ENCODE measurements at places on chromosomes 1 and 21.

GRCh38 chr1:192311281-192311680 lies 5.5 kb upstream of the RGS21 start:
- no peak for DNase-seq

DNA sequence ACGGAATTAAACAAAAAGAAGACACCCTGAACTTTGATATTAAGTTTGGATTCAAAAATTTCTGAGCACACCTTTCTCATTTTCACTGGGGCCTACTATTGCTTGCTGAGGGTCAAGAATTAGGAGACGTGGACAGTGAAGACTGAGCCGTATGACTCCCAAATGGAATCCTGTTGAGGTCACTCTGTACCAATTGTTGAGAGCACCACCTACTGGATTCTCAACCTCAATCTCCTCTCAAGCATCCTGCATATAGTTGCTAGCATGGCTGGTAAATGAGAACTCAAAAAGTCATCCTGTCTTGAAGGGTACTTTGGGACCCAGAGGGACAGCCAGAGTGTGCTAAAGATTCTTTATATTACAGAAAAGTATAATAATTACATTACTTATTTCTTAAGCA lies 20.2 kb upstream of the MTR start:
- DNase-seq: no peak

- no peak for DNase-seq
Observed at GRCh38 chr1:225881081-225881958, 860 bp downstream of the TMEM63A start.

DNA sequence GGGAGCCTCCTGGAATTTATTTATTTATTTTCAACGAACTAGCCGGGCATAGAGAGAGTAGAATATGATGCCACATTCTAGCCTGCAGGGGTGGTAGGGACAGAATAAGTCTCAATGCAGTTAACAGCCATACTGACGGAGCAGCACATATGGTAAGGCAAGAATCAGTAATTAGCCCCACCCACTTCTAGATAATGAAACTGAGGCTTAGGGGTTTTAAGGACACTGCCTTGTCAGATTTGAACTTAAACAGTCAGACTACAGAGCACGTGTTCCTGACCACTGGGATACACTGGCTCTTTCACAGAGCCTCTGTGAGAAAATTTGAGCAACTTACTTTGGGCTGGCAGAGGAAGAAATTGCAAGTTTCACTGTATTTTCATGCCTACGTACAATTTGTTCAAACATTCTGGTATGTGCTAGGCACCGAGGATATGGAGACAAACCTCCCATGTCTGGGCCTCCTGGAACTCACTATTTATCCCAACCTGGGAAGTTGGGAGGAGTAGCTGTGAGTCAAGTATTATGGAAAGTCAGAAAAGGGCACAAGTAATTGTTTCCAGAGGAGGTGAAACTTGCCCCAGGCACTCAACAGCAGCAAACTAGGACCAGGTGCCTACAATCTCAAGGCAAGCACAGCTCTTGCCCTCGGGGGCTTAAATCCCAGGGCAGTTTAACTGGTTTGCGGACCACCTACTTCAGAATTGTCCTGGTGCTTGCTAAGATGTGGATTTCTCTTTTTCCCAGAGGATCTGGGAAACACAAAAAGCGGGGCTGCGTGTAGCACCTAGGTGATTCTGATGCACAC lies 1.6 kb upstream of the CLIC4 start:
- no peak for DNase-seq

GRCh38 chr1:226223786-226224244 lies 351 bp downstream of the MIXL1 start:
- DNase-seq: no peak

GRCh38 chr21:14862794-14863720 lies 201.7 kb downstream of the NRIP1 start:
- DNase-seq: no peak

DNA sequence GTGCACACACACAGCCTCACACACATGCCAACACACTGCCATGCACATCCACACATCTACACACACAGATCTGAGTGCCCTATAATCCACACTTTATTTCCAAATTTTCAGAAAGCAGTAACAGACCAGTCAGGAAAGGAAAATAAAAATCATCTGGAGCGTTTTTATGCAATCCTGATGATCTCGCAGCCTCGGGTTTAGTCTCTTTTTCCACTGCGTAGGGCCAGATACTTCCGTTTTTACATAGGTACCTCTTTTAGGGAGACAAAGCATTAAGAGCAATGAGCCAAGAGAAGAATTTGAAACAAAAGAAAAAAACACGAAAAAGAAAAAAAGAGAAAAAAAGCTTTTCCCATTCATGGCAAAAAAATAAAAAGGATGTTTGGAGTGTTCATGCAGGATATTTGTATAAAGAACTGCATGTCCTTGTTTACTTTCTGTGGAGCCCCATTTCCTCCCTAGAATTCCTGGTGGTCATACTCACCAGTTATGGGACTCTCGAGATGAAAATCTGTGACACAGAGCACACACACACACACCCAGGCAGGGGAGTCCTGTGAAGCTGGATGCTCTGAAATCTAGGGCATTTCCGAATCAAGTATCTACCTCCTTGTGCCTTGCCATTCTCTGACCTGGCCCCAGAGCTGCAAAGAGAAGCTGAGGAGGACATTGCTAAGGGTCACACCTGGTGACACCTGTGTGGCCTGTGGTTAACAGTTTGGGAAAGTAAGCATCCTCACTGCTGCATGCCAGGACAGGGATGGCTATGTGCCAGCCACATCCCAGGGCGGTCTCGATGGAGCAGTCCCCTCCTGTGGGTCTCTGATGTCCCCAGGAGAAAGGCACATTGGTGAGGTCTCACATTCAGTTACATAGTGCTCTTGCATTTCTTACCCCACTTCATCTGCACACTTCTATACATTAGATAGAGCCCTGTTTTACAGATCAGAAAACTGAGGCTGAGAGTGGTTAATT lies 83.6 kb downstream of the RUNX1 start:
- no peak for DNase-seq

DNA sequence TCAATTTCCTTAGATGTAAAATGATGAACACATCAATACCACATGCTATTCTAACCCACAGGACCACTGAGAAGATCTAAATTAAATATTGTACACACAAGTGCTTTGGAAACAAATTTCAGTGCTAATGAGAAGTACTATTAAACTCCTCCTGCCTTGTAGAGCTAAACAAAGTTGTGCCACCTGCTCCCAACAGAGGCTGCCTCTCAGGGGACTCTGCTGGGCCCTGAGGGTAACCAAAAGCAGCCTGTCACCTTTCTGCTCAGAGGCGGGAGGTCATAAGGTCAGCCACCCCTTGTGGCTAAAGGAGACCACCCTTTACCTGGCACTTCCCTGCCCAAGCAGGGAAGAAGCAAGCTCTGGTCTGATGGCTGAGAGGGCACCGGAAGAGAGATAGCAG lies 6.3 kb downstream of the SLC9A1 start:
- no peak for DNase-seq

DNA sequence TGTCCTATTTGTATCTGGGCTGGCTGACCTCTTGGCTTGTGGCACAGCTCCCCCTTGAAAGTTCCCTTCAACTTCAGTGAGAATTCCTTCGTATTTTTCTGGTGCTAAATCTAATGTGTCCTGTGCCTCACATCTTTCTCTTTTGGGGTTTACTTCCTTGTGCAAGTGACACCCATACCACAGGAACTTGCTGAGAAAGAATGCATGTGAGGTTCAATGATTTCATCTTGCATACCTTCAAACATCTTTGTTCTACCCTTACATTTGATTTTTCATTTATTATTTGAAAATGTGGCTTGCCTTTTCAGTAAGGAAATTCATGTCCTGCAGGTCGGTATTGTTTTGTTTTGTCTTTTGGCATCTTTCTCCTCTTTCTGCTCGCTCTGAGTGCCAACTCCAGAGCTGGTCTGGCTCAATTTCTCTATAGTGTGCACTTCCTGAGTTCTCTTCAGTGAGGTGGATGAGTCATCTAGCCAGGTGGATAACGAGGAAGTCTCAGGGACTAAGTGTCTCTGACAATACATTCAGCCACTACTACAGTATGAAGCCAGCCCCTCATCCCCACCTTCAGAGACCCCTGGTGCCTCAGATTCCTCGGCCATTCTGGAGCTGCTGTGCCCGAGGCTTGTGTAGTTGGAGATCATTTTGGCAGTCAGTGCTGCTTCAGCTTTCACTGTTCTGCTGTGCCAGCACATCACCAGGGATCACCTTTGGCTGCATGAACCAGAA lies 59.5 kb downstream of the RIPK4 start:
- DNase-seq: no peak

GRCh38 chr1:87426463-87427249 lies 98.0 kb downstream of the LMO4 start:
- DNase-seq: no peak

DNA sequence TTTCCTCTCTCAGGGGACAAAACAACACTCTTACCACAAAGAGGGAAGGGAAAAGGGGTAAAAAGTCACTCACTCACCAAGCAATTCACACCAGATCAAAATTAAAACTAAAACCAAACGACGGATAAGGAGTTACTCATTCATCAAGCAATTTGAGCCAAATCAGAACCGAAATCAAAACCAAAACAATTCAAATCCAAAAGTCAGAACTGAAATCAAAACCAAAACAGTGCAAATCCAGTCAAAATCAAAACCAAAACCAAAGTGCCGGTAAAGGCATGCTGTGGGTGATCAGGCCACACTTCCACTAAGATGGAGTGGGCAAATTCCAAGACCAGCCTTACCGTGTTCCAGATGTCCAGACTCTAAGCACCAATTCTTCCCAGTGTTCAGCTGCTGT lies 717.9 kb downstream of the AMY1C start:
- DNase-seq: no peak

DNA sequence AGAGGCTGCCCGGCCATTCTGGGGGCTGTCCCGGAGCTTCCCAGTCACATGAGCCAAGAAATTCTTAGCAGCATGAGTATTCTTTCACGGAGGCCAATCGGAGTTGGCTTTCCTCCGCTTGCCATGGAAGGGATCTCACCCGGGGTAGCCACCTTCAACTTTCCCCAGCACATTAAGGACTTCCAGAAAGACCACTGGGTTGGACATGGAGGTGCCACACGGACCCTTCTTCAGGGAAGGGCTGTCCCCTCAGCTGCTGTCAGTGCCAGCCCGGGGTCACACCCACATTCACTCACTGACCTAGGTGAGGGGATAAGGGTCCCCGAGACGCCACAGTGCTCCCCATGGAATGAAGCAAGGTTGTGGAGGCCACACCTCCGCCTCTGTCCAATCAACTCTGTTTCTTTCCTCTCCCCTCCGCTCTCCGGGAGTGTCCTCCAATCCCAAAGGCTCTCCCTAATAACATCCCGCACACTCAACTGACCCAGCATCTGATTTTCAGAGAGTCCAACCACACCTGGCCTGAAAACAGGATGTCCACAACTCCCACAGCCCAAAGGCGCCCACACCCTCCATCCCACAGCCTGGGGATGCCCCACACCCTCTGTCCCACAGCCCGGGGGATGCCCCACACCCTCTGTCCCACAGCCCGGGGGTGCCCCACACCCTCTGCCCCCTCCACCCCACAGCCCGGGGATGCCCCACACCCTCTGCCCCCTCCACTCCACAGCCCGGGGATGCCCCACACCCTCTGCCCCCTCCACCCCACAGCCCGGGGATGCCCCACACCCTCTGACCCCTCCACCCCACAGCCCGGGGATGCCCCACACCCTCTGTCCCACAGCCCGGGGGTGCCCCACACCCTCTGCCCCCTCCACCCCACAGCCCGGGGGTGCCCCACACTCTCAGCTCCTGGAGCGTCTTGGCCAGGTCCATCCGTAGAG lies 19.4 kb downstream of the RSPH1 start:
- DNase-seq: no peak

GRCh38 chr1:67755160-67755559 lies 70.2 kb downstream of the GADD45A start:
- no peak for DNase-seq

DNA sequence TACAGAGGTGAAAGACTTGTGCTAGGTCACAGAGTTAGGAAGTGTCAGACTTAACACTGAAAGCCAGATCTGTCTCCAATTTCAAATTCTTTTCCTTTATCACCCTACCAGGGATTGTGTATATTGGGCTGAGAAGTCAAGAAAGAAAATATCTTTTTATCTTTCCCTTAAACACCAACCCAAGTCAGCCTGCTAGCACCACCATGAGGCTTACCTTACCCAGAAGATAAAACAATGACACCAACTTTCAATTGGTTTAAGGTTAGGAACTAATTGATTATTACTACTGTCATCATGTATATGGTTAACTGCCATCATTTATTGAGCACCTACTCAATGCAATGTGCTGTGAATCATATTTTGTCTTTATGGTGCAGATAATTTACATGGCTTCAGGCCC lies 178.9 kb upstream of the FOXD3 start:
- DNase-seq: no peak

- no peak for DNase-seq
Observed at GRCh38 chr1:81449786-81450185, 350.9 kb upstream of the ADGRL2 start.

DNA sequence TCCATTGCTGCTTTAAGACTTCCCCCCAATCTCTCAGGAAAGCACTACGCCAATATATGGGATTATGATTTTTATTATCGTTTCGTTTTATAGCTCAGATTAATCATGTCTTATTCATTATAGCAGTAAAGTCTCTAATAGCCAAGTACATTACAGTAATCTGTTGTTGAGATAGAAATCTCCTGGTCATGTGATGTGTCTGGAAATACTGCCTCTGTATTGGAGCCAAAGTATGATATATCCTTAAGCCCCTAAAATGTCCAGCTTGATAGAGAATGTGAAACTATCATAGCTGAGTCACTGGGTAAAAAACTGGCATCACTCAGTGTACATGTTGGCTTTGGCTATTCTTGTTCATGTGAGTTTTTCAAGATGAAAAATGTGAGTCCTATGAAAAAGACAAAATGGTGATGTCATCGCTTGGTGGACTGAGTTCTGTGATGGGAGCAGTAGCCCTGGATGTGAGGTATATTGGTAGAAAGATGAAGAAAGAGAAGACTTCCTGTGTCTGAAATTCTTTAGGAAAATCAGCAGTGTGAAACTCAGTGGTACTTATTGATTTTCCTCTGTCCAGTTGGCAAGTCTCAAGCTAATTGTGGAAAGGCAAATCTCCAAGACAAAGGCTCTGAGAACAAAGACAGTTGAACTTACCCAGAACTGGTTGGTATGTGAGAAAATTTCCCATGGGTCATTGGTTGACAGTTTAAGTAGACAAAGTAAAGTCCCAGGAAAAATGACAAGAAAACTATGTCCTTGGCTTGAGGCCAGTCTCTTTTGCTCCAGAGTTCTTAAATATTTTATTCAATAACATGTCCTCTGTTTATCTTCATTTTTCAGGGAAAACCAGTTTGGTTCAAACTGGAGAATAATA lies 76.2 kb downstream of the BRINP2 start:
- no peak for DNase-seq

DNA sequence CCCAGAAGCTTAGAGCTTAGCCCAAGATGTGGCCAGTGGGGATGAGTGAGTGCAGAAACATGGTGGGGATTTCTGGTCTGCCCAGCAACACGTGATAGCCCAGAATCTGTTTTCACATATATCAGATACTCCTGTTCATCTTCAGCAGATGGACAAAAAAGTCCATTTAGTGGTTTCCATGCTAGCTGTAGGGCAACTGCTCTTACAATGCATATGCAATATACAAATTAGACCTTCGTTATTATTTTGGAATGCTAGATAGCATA lies 96.9 kb upstream of the SGIP1 start:
- no peak for DNase-seq
